ENCODE measurements at places on chromosomes 3 and 15. TPM values are rescaled to one million over a fixed set of nuclear protein-coding genes. Genes with fewer than 3 reads are reported as not detected.

DNA sequence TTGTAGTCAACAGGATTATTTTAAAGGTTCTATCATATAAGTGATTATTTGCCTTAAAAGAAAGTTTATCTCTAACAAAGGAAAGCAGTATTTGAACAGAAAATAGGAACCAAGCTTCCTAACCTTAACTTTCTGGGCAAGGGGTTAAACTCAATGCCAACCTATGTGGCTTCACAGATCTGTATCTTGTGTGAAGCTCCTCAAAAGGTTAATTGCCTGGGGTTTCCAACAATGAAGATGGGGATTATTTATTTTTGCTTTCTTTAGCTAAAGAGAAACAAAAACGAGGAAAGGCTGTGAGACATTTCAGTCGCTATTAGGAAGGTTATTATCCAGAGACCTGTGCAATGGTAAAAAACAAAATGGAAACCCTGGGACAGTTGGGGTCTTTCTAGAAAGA, 1.1 kb upstream of the WDR82 start:
- no peak for DNase-seq

Gene DPPA2
- not detected for total RNA-seq

Gene ATP8B4
- total RNA-seq: 7.4 TPM

DNA sequence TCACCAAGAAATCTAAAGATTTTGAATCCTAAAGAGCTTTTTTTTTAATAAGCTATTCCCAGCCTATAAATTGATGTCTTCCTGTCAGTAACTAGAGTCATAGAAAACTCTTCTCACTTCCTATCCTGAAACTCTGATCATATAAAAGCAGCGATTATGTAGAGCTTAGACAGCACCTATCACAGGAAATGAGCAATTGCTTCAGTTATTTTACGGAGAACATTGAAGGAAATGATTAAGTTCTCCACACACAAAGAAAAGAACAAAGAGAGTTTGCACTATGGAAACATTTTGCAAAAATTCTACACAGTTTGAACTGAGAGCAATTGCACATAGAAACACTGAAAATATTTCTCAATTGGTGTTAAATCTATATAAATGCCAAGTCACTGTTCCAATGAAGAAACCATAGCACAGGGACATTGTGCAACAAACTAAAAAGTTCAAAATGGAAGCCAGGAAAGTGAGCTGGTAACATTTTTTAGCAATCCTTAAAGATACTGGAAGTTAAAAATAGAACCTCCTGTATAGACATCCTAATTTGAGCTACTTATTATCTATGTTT, 291.5 kb upstream of the ARHGEF26 start:
- DNase-seq: no peak

GRCh38 chr3:56323986-56324420, 144.3 kb downstream of the ERC2 start:
- no peak for DNase-seq
